HCEC 1CT (cell line): ENCODE measurements at places on chromosomes 6 and 20.

GRCh38 chr20:63747622-63748069 is 8.1 kb downstream of the SLC2A4RG start:
- no peak for DNase-seq

- no peak for DNase-seq
Observed at GRCh38 chr6:33439956-33440648, 14.3 kb upstream of the ZBTB9 start.

- DNase-seq = no peak
Observed at GRCh38 chr6:40881501-40881900, 157.5 kb downstream of the UNC5CL start.

- no peak for DNase-seq
Observed at GRCh38 chr6:133748628-133749027, 140.3 kb upstream of the TCF21 start.

- no peak for DNase-seq
Observed at GRCh38 chr20:37397954-37398749, 52.2 kb downstream of the SRC start.

GRCh38 chr6:97081010-97081590 is 156.6 kb downstream of the KLHL32 start:
- no peak for DNase-seq

DNA sequence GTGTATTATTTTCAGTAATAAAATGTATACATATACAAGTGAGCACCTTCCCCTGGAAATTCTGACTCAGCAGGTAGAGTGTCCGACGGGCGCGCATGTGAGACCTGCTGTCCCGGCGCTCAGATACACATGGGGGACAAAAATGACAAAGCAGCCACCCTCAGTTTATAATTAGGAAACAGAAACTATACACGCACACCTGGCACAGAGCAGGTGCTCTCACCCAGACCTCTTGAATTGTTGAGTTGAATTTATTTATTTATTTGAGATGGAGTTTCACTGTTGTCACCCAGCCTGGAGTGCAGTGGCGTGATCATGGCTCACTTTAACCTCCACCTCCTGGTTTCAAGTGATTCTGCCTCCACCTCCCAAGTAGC is 180.4 kb downstream of the ZDHHC14 start:
- DNase-seq = no peak

GRCh38 chr6:98928688-98929087 is 19.1 kb downstream of the FBXL4 start:
- no peak for DNase-seq

- no peak for DNase-seq
Observed at GRCh38 chr6:73511796-73512195, 9.0 kb downstream of the EEF1A1 start.

DNA sequence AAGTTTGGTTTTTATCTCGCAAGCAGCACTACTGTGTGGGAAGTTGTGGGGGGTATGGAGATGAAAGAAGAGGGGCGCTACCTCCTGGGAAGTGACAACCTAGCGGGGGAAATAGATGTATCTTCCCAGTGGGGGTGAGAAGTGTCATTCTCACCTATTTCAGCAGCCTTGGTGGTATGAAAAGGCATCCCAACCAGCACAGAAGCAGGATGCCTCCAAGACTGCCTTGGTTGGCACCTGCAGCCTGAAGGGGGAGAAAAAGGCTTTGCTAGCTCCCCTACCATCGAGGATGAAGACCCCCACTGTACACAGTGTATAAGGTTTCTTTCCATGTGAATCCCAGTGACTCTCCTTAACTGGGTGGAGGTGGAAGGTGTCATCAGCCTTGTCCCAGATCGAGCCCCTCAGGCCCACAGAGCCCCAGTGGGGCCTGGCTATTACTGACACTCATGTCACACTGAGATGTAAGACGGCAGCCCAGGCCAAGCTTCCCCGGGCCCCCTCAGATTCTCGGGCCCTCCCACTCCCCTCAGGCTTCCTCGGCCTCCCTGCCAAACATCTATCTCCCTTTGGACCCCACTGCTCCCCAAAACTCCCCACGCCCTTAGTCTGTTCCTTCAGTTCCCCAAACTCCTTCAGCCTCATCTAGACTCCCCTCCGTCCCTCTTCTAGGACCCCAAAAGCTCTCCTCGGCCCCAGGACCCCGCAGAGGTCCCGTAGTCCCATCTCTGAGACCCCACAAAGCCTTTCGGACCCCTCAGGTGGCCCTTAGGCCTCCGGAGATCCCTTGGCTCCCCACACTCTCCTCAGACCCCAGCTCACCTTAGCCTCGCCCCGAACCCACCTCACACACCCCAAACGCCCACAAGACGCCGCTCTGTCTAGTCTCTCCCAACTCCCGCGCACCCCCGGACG is 688 bp downstream of the COMMD7 start:
- no peak for DNase-seq

GRCh38 chr6:121984956-121985355 is 414.5 kb upstream of the HSF2 start:
- DNase-seq = no peak

- no peak for DNase-seq
Observed at GRCh38 chr6:136469154-136469553, 81.1 kb downstream of the MAP7 start.

- DNase-seq = peak; percentile 81
Observed at GRCh38 chr6:128713461-128713860, 169.5 kb upstream of the LAMA2 start.

- no peak for DNase-seq
Observed at GRCh38 chr20:24432046-24432442, 37.4 kb upstream of the SYNDIG1 start.

GRCh38 chr6:157912326-157912725 is 69.3 kb upstream of the SYNJ2 start:
- peak; percentile 75 for DNase-seq

- no peak for DNase-seq
Observed at GRCh38 chr6:169160855-169161560, 92.6 kb downstream of the THBS2 start.

DNA sequence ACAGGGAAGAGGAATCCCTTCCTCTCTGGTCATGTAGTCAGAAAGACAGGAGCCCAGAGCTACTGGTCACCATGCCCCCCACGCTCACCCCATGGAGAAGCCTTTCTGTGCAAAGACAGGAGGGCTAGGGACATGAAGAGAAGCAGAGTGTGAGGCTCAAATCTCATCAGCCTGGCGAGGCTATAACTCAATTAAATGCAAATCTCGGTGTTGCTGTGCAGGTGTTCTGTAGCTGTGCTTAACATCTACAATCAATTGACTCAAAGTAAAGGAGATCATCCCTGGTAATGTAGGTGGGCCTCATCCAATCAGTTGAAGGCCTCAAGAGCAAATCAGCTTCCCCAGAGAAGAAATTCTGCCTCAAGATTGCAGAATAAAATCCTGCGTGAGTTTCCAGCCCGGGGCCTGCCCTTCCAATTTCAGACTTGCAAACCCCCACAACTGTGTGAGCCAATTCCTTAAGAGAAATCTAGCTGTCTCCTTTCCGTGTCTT is 64.4 kb downstream of the CHMP4B start:
- DNase-seq = no peak

- no peak for DNase-seq
Observed at GRCh38 chr20:48781634-48782033, 46.2 kb downstream of the PREX1 start.

GRCh38 chr20:34165018-34165619 is 53.1 kb upstream of the EIF2S2 start:
- DNase-seq = no peak

- DNase-seq = no peak
Observed at GRCh38 chr20:23145281-23145700, 59.2 kb upstream of the CD93 start.

- DNase-seq = no peak
Observed at GRCh38 chr6:163655217-163656121, 241.0 kb downstream of the QKI start.

DNA sequence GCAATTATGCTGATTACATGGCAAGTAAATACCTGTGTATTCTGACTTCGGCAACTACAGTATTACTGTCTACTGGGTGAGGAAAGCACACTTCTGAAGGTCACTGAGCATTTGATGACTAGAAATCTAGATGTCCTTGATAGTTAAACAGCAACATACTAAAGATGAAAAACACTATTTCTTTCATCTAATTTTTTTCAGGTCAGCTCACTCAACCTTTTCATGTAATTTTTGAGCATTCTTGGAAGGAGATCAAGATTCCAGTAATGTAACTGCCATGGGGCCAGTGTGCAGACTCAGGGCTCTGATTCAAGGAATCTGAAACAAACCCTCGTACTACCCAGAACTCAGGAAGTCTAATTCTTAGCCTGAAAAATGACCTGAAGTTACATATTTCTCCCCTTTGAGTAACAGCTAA is 222.6 kb upstream of the TAB2 start:
- DNase-seq = peak; percentile 22

DNA sequence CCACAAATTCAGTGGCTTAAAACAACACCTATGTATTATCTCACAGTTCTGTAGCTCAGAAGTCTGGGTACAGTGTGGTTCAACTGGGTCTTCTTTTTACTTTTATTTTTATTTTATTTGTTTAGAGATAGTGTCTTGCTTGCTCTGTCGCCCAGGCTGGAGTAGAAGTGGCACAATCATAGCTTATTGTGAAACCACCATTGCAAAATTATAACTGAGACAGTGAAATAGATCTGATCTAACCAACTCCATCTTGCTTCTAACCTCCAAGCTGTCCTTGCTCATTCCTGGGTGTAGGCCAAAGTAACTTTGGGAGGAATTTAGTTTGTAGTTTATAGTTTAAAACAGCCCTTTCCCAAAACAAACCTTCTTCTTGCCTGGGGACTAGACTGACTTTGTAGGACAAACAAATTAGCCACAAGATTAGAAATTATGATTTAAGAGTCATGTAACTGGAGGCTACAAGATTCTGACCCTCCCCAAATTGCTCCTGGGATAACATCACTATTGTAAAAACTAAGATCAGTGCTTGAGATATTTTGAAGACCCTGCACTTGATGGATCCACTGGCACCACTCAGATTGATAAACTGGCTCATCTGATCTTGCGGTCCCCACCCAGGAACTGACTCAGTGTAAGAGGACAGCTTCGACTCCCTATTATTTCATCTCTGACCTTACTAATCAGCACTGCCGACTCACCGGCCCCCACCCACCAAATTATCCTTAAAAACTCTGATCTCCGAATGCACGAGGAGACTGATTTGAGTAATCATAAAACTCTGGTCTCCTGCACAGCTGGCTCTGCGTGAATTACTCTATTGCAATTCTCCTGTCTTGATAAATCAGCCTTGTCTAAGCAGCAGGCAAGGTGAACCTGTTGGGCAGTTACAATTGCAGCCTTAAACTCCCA is 193.4 kb upstream of the CDYL start:
- DNase-seq = peak; percentile 48

DNA sequence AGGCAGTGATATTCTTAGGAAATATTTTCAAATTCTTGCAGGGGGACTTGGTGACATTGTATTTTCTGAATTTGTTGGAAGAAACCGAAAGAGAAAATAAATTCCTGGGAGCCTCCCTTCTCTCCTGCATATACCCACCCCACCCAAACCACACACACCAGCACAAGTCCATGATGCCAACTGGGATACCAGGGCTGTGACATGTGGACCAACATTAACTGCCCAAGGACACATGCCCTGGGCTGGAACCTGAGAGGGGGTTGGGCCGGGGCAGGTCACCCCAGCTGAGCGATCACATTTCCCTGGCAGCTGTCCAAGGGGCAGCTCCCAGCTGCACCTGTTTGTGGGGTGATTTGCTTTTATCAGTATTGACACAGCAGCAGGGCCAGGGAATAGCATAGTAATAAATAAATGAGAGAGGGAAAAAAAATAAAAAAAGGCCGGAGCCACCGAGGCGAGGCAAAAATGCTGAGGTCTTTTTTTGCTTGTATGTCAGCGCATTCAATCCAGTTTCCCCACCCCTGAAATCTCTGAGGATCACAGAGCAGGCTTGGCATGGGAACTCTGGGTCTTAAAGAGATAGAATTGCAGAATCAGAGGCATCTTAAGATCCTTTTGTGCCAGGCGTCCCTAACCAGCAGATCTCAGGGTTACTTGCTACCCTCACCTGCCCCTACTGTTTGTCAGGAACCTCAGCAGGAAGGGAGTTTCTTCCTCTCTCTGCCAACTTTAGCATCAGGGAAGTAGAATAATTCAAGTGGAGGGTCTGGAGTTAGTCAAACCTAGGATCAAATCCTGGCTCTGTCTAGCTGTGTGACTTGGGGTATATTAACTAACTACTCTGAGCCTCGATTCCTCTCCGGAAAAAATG is 66.5 kb upstream of the PIM1 start:
- no peak for DNase-seq

- no peak for DNase-seq
Observed at GRCh38 chr6:31156641-31157040, 961 bp downstream of the CCHCR1 start.

DNA sequence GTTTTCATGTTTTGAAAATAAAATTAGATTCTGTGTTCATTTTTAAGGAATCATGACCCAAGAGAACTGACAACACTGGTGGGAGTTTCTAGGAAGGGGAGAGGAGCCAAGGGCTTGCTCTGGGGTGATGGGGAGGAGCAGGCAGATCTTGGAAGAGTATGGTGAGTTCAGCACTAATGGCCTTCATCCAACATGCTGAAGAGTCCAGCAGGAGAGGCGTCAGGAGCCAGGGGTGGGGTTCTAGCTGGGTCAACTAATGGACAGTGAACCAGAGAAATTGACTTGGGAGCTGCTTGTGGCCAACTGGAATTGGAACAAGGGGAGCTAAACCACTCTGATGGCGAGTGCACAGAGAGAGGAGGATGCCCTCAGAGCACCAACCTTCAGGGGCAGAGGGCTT is 107.1 kb downstream of the MRPL14 start:
- DNase-seq = no peak

GRCh38 chr6:57226221-57226620 is 4.1 kb upstream of the RAB23 start:
- no peak for DNase-seq

DNA sequence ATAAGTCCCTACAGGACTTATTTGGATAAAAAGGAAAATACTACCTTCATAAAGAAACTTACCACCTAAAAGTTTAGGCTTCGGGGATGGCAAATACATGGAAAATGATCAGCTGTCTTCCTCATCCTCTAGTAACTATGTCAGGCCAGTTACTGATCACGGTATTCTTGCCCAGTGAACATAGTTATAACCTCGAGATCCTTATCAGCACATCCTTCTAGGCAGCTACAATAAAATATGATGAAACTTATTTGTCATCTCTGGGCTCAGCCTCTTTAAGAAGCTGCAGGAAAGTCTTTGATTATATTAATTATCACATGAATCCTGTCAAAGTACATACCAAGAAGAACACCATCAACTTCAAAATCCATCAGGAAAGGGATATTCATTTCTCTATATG is 41.8 kb downstream of the SF3B5 start:
- DNase-seq = no peak

DNA sequence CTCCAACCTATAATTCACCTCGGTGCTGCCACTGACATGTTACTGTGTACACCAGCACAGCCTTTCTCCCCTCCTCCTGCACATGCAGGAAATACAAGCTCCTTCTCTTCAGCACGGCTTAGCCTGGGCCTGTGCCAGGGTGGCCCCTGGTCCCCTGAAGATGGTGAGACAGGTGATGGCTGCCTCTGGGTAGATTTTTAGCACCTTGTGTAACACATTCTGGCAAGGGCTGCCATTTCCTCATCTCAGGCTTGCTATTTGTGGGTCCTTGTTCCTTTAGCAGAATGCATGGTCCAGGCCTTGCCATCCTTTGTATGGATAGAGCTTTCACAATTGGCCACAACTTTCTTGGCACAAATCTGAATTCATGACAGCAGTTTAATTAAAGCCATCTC is 151.3 kb downstream of the CDC5L start:
- no peak for DNase-seq
